Daoy (cell line): ENCODE measurements at places on chromosomes 1 and 21. TPM values are rescaled to one million over a fixed set of nuclear protein-coding genes. Genes with fewer than 3 reads are reported as not detected.

LYSMD1 gene
- total RNA-seq, result 11.4 and 13.4 TPM in 2 replicates

HDAC1 gene
- total RNA-seq, result 96.9 and 122 TPM in 2 replicates

C1orf115 gene
- total RNA-seq, result 3.1 and 5.3 TPM in 2 replicates

CAMK2N1 gene
- 2.2 and 5.4 TPM in 2 replicates for total RNA-seq

FAM131C gene
- total RNA-seq, result 0.23 TPM in 1 of 2 replicates, not detected in the other

CD247 gene
- 0.63 and 1.5 TPM in 2 replicates for total RNA-seq

NECTIN4 gene
- total RNA-seq, result 0.29 TPM in 1 of 2 replicates, not detected in the other

KRTAP13-2 gene
- not detected in 2 replicates for total RNA-seq

HCRTR1 gene
- total RNA-seq, result not detected in 2 replicates

GRCh38 chr1:161838362-161838761, 72.2 kb downstream of the ATF6 start:
- DNase-seq, result no peak

- DNase-seq, result no peak
These were observed 484.3 kb downstream of the LMO4 start for GRCh38 chr1:87812871-87813577.

GRCh38 chr1:2583871-2584351, 2.7 kb upstream of the PRXL2B start:
- peak; percentile 41 for DNase-seq

DNA sequence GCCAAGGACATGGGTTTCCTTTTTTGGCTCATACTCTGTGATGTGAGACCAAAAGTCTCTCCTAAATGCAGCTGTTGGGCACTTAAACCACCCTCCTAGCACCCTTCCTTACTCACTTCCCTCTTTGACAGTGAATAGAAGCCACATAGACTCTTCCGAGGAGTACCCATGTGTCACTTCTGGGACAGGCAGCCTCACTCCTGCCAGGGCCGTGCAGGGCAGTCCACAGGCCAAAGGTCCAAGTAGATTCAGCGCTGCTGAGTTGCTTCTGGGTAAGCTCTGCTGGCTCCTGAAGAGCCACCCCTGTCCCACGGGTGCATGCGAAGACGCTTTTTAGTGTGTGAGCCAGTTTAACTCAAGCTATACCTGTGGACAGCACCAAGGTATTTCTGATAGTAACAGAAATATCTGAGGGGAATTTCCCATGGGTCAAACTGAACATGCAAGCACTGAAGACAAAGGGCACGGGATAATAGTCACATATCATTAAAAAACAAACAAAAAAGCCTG, 36.8 kb upstream of the BMP8B start:
- DNase-seq, result no peak

DNA sequence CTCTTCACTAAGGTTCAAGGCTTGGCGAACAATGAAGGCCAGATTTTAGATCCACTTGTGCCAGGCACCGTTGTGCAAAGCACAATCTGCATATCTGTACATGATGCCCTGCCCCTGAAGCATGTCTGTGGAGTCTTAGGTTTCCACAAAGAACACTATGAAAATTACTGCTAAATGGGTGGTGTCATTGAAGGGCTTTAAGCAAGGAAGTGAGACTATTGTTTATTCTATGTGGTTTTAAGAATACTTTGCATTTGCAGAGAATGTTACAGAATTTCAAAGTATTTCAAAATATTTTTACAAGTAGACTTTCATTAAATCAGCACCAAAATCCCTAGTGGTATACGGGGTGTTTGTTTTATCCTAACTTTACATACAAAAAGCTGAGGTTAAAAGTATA, 8.8 kb downstream of the TSEN15 start:
- no peak for DNase-seq

- no peak for DNase-seq
These were observed 34.3 kb downstream of the GPR137B start for GRCh38 chr1:236176337-236177336.

DNA sequence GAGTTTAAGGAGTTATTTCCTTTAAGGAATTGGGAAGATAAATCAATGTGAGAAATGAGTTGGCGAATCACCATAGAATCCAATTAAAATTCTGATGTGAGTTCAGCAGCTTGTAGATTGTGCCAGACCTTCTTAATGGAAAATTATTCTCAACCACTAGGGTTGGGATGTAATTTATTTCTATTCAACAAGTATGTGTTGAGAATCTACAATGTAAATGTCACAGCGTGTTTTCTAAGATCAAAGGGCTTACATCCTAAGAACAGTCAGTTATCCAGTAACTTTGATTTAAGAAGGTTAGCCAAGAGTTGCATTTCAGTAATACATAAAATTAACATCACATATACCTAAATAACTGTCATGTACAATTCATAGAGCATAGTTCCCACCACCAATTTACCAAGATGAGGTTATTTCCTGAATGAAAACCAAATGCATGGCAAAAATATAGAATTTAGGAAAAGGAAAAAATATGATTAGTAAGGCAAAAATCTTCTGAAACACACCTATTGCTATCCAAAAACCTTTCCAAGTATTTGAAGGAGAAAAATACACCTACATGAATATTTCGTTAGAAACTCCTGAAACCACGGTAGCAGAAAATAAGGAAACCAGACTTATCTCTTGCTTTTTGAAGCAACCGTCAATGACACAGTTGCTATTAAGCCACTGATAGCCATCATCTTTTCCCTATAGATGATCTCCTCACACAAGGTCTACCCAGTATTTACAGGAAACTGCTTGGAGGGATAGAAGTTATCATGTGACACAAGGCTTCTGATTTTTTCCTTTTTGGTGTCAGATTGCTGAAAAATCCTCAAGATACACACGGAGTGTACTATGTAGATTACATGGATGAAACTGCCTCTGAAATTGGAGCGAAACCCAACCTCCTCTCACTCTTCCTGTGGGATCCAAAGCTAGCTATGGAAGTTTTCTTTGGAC, 259.4 kb upstream of the POGK start:
- DNase-seq, result no peak

DNA sequence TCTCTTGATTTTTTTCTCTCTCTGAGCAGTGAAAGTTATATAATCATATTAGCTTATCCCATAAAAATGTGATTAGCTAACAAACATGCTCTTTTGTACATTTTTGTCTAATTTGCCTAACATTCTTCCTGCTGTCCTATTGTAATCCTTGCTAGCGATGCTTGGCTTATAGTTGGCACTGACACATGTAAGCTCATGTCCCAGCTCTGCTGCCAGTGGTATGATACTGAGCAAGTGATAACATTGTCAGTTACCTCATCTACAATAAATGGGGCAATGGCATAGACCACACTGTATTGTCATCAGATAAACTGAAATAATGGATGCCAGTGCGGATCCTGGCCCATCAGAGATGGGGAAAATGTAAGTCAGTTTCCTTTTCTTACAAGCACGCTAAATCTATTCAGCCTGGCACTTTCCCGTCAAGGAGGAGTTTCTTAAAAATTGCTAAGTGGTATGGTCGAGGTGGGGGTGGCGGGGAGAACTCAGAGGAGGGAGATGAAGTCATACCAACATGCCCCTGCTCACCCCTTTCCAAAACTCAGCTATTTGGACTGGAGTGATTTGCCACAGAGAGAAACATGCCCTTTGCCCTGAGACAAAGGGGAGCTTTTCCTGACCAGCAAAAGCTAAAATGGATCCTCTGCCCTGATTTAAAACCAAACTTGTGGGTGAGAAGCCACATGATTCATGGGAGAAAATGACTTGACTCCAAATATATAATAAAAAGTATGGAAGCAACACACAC, 1.3 kb downstream of the FYB2 start:
- no peak for DNase-seq

- no peak for DNase-seq
These were observed 18.6 kb downstream of the CRB1 start for GRCh38 chr1:197286634-197287033.

DNA sequence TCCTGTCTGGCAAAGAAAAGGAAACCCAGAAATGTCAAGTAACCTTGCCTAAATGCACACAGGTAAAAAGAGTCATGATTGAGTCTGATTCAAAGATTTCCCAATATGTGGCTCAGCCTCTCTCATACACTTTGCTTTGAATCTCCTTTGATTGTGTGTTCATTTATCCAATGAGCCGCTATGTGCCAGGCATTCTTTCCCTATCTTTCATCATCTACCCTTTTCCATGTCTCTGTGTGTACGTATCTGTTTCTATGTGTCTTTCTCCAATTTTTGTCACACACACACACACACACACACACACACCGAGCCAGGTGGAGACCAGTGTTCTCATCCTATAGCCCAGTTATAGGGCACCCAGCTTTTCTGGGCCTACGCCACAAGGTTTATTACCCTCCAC, 35.7 kb upstream of the BCL9 start:
- no peak for DNase-seq

- DNase-seq, result no peak
These were observed 21.7 kb upstream of the ZNF362 start for GRCh38 chr1:33234588-33234990.

DNA sequence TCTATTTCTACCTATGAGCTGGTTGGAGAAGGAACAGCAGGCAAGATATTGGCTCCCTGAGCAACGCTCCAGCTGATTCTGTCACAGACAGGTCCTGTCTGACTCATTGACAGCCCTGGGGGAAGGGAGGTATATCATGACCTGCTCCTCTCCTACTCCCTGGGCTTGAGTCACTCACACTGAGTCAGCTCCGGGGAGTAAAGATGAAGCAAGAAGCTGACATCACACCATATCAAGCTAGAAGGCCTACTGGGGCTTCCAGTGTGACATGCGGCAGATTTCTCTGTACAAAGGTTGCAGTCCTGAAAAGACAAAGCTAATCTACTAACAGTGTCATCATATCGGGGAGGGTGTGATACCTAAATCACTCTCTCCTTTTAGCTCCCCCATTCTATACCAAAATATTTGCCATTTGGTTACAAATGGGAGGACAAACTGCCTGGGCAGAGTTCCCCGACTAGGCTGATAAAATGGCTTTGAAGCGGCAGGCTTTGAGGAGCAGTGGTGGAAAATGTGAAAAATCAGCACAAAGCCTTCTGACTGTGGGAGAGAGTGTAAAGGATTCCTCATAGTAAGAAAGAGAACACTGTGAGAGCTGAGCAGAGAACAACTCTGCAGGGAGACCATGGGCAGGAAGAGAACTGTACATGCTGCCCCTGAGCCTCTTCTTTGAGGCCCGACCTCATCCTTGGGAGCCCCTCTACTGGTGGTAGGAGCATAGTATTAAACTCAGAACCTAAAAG, 15.5 kb downstream of the PI4KB start:
- DNase-seq, result peak; percentile 99

GRCh38 chr1:58035523-58035922, 511.0 kb downstream of the OMA1 start:
- peak; percentile 13 for DNase-seq

- no peak for DNase-seq
These were observed 130.2 kb upstream of the ATP1B1 start for GRCh38 chr1:168976267-168976666.

DNA sequence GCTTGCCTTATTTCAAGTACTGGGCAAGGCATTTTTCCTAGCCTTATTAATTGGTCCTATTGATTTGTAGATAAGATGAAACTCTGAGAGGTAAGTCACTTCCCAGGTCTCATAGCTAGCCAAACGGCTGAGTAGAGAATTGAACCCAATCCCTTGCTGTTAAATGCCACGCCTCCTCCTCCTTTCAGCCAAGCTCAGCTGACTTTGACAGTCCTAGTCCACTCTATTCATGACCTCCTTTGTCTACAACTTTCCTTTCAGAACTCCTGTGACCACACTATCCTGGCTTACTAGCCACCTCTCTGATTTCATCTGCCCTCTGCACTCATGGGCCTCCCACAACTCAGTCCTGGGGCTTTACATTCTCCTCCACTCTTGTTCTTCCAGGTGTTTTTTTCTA, 3.9 kb upstream of the NGF start:
- no peak for DNase-seq

DNA sequence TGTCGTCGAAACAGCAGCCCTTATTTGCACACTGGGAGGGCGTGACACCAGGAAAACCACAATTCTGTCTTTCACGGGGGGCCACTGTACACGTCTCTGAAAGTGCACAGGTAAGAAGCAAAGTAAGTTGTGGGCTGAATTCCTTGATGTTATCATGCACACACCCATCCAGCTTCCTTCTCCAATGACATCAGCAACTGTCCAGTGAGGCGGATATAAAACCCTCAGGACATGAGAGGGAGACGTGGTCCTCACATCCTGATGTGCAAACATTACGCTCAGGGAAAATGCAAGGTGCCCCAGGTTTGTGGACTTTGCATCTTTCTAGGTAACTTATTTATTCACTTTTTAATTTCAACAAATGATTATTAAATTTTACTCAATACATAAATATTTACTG, 3.0 kb downstream of the TFF1 start:
- no peak for DNase-seq

DNA sequence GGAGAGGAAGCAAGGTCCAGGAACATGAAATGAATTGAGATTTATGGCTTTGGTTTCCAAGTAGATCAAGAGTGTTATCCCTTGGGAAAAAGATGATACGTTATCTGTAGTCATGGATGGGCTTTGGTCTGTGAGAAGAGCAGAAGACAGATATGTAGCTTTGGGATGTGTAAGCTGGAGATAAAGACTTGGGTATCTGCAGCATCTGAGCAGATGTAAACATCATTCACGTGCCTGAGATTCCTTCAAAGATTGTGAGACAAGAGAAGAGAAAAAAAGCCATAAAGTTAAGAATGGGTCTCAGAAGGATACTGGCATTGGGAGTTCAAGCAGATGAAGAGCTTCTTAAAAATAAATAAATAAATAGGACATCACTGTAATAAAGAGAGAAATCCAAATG, 217.8 kb downstream of the PTPRC start:
- no peak for DNase-seq

GRCh38 chr1:5661196-5662085, 330.8 kb downstream of the NPHP4 start:
- DNase-seq, result no peak

GRCh38 chr1:246791303-246791918, 67.2 kb downstream of the SCCPDH start:
- no peak for DNase-seq

DNA sequence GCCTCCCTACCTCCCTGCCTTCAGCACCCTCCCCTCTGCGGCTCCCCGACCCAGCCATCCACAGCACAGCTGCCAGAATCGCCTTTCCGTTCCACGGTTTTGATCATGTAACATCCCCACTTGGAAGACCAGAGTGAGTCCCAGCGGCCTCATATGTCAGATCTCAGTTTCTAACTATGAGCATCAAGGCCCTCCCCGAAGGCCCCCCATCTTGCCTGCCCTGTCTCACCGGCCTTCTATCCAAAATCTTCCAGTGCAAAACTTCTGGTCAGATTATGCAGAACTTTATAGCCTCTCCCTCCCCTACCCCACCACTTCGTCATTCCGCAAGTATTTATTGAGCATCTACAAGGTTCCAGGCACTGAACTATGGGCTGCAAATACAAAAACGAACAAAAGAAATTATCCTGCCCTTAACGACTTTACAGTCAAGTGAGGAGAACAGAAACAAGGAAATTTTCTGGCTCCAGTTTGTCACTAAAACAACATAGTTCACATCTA, 20.3 kb upstream of the LMX1A start:
- no peak for DNase-seq

DNA sequence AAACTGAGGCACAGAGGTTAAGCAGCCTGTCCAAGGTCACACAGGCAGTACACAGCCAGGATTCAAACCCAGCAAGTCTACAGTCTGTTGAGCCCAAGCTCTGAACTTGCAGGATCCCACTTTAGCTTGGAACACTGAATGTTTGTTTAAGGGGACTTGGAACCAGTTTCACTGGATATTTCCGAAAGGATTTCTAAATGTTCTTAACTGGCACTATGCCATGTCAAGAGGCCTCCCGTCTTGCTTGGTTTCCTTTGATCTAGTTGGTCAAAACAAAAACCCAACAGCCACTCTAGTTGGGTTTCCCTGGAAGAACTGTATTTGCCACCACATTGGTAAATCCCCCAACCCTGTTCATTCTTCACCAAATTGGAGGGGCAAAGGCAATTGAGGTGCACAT, 317.6 kb upstream of the KAZN start:
- no peak for DNase-seq
